ENCODE measurements at places on chromosomes 6 and 20. TPM values are rescaled to one million over a fixed set of nuclear protein-coding genes. Genes with fewer than 3 reads are reported as not detected.
A peak's percentile ranks its signal among the peaks of the same experiment; 100 is the strongest.

The RTEL1 gene
- total RNA-seq, result 45.9 TPM

The RBBP8NL gene
- 11.4 TPM for total RNA-seq

The TAP2 gene
- 40.1 TPM for total RNA-seq

The BFSP1 gene
- 1.0 TPM for total RNA-seq

The TMEM170B gene
- total RNA-seq, result 2.9 TPM

The C6orf52 gene
- 1.8 TPM for total RNA-seq

- no peak for DNase-seq
Measured at GRCh38 chr20:63415647-63416391, 54.7 kb upstream of the CHRNA4 start.

- DNase-seq, result no peak
Measured at GRCh38 chr6:26033941-26034354, 53.3 kb upstream of the HFE start.

DNA sequence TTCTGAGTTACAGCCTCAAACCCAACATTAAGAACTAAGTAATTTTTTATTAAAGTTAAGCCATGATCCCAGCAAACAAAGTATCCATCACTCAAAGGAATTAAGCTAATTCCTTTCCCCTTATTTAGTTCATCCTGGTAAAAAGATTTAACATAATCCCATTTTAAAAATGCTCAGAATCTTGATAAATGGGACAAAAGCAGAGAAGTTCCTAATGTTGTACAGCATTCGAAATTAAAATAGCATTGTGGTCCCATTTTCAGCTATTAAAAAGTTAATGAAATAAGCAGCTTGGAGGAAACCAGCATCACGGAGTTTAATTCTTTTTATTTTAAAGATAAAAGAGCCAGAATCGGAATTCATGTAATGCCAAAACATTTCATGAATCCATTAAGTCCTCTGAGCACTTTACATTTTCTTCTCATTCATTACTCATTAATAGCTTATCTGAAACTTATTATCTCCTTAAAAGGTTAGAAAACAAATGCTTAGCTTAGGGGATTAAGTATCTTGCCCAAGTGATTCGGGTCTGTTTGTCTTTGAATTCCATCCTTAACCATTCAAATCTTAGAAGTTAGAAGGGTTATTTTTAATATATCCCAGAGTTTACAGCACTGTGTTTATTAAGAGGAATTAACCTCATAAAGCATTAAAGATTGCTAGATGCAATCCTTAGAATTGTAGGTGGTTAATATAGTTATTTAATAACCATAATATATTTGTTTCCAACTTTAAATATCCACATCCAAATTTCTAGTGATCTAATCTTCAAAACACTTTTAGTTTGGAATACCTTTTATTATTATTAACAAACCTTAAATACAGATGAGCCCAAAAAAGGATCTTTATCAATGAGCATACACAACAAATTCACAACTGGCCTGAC is 11.2 kb downstream of the RBM39 start:
- DNase-seq, result no peak

- DNase-seq, result no peak
Measured at GRCh38 chr20:63061051-63061770, 54.4 kb upstream of the BHLHE23 start.

GRCh38 chr20:33821270-33821836 is 10.2 kb downstream of the CHMP4B start:
- no peak for DNase-seq

DNA sequence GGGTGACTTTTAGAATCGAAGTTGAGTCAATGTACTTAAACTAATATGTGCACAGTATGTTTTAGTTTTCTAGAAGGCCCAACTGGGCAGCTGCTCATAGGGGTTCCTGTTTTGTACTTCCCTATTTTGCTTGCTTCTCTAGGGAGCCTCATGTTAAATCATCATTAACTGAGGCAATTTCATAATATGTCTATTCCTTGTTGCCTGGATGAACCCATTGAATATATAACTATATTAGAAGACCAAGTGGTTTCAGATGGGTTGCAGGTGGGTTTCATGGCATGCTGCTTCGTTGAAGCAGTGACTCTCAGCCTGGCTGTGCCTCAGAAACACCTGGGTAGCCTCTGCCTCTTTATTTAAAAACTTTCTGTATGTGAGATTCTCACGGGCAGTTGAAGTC is 22.2 kb downstream of the CARMIL1 start:
- DNase-seq, result no peak

GRCh38 chr6:135567375-135568083 is 70.0 kb upstream of the AHI1 start:
- no peak for DNase-seq

- no peak for DNase-seq
Measured at GRCh38 chr20:49477200-49477599, 5.3 kb downstream of the KCNB1 start.

DNA sequence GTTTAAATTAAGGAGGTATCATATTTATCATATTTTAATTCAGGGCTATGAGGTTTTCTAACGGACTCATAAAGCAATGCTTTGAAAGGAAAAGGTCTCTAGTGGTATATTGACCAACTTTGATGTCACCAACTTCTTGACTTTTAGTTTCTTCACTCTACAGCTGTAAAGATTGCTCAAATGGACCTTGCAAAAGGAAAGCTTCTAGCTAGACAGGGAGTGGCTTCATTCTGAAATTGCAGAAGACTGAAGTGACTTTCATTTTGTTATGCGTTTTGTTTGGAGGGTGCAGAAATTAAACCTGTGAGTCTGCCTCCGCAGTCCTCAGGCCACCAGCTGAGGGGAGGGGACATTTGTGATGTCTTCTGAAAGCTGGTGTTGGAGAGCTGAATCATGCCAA is 95.7 kb downstream of the SLC24A3 start:
- DNase-seq, result no peak

- DNase-seq, result no peak
Measured at GRCh38 chr20:57266291-57267157, at the start of gene BMP7. BMP7 (minus strand) TSS chr20:57266641; CDS start chr20:57266122, 519 bp downstream.

DNA sequence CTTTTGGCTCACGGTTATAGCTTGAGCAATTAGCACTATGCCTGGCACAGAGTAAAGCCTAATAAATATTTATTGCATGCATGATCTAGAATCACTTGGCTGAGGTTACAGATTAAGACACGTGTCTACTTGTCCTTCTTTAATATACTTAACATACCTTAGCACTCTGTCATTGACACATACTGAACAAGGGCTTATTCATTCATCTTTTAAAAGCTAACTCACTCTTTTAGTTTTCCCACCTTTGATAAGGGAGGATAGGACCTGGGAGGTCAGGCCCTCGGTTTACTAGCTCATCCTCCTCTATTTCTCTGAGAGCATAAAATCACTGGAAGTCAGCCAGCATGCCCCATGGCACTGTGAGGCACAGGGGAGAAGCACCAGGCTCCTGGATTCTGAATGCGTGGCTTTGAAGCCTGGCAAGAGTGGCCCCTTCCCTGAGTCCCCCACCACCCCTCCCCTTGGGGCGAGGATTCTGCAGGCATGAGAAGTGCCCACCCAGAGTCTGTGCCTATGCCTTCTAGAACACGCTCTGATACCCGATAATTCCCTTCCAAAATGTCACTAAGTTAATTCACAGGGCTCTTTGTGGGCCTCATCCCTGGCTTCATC is 11.2 kb downstream of the ZCCHC3 start:
- no peak for DNase-seq

DNA sequence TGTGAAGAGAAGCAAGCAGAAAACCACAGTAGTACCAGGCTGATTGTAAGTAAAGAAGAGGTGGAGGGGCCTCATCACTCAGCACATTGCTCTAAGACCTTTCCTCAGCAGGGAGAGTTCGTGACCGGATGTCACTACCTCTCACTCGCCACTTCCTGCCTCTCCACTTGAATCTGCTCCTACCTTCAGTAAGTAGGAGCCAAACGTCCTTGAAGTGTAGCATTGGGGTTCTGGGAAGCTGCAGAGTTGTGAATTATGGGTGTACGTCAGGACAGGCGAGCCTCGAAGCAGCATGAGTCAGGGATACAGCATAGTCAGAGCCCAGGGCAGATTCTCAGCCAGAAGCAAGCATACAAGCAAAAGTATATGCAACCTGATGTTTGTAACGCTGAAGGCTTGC is 224.9 kb downstream of the PHACTR1 start:
- no peak for DNase-seq

GRCh38 chr20:33275871-33276270 is 7.1 kb upstream of the BPIFB1 start:
- DNase-seq, result no peak

DNA sequence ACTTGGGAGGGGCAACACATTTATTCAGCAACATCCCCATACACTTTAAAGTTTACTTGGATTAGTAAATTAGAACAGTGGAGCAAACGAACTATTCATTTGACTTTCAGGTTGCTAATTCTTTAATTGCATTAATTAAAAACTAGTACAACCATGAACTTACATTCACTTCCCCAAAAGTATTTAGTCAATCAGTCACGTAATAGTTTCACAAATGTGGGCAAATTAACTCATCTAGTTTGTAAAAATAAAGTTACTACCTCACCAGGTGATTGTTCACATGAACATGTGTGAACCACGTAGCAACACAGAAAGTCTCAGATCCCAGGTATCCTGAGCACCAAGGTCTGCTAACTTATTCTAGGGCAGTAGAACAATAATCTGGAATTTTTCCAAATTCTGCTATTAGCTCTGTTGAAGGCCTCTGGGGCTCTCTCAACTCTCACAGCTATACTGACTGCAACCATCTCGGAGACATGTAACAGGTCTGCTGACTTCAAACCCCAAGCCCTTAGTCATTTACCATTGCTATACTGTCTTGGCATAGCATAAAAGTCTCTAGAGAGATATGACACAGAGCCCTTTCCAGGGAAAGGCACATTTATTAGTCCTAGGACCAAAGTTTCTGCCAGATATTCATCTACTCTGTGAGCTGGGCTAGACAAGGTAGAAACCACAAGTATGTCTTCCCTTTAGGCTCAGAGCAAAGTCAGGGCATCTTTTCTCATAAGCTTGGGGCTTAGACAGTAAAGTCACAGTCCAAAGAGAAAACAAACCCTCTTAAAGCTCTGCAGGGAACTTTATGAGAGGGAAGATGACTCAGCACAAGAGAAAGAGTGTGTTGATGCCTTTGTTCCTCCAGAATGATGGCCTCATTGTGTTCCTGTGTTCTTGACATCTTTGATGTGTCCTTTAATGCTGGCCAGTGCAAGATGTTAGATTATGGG is 50.9 kb upstream of the CCDC28A start:
- DNase-seq, result no peak

DNA sequence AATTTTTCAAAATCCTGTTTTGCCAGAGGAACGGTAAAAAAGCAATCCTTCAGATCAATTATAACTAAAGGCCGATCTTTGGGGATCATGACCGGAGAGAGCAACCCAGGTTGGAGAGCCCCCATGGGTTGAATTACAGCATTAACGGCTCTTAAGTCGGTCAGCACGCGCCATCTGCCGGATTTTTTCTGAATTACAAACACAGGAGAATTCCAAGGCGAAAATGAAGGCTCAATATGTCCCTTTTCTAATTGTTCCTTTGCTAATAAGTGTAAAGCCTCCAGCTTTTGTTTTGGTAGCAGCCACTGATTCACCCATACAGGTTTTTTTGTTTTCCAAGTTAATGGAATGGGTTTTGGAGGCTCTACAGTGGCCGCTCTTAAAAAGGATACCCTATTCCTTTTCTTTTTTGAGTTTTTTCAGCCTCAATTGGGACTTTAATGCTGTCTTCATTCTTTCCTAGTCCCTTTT is 16.9 kb upstream of the PTCRA start:
- peak; percentile 75 for DNase-seq

DNA sequence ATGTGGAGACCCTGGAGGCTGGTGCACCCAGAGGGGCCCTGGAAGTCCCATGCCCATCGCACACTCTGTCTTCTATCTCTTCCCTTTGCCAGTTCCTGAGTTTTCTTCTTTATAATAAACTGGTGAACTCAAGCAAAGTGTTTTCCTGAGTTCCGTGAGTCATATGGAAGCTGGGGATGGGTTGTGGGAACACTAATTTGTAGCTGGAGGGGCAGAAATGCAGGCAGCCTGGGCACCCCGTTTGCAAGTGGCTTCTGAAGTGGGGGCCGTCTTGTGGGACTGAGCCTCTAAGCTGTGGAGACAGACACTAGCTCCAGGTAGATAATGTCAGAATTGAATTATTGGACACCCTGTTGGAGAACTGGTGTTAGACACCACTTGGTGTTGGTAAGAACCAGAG is 3.2 kb upstream of the PPP1R3G start:
- DNase-seq, result no peak

- DNase-seq, result no peak
Measured at GRCh38 chr6:36142971-36143838, 12.9 kb downstream of the MAPK13 start.

DNA sequence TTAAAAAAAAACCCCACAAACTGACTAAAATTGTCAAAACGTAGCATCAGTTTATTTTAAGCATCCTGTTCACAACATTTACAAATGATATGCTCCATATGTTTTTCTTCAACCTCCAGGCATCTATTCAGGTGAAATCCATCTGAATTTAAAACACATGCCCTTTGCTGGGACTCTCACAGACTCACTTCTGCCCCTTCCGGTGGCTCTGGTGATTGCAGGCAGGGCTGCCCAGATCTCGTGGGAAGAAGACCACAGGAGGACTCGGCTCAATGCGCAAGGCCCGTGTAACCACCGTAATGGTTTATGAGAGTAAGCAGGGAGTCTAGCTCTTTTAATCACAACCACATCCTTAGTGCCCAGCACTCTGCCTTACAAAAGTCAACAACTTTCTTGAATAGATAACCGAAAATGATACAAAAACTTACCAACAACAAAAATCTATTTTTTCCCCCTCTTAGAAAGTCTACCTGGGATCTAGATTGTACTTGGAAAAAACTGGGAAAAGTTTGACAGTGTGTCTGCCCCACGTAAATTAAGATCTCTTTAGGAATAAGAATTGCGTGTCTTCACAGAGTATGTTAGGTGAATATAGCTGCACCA is 139.1 kb downstream of the KIF16B start:
- no peak for DNase-seq

DNA sequence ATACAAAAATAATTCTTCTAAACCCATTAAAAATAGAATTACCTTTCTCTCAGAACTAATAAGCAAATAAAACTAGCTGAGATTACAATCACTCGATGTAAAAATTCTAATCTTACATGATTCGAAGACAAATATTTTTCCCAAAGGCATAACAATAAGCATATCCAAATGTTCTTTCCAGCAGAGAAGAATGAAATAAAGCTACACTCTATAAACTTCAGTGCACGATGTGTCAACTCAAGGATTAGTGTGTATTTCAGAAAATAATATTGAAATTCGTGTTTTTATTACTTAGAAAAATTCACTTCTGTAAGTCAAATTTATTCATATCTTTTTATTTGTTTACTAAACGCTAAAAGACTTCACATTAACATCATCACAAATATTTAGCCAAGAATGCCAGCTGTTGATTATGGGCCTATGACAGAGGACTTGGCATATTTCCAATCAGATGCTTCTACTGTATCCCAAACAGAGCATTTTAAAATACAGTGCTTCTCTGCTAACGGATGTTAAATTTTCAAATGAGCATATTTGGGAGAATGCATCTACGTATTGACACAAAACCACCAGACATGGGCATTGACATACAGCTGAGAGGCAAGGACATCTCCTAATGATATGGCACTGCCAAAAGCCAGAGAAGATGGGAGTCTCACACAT is 54.7 kb upstream of the PDE7B start:
- DNase-seq, result no peak

GRCh38 chr20:50450881-50451752 is 59.1 kb upstream of the PTPN1 start:
- no peak for DNase-seq
